ENCODE measurements at places on chromosomes 2 and 18.

DNA sequence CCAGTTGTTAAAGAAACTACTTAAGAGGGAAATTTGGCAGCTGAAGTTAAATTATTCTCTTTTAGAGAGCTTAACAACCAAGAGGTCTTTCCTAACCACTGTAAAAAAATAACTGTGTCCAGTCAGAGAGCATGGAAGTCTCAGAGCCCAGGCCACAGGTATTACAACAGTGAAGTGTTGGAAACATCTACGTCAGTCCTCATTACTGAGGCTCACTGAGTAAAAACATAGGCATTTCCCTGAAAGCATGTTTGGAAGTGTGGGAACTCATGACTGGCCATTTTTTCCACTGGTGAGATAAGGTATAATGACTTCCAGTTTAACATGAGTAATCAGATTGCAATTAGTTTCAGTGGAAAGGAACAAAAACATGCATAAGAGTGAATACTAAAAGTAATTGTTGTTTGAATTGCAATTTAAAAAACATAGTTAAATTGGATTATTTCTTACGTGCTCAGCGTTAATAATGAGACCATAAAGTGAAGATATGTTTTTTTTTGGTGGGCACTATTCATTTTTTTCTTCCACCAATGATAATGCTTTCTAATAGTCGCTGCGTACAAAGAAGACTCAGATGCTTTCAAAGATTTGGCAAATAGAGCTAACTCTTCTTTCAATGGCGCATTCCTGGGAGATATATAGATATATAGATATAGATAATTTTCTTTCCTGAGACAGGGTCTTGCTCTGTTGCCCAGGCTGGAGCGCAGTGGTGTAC is 60.8 kb downstream of the EFEMP1 start:
- DNase-seq: no peak

DNA sequence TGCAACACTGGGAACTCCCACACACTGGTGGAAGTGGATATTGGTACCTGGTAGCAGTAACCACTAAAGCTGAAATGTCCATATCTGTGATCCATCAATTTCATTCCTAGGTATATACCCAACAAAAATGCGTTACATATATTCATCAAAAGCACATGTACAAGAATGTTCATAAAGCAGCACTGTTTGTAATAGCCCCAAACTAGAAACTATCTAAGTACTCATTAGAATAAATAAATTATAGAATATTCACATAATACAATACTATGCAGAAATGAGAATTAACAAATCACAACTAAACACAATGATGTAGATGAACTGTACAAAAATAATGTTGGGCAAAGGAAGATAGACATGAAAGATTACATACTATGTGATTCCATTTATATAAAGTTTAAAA is 11.1 kb upstream of the TLK1 start:
- DNase-seq: no peak

DNA sequence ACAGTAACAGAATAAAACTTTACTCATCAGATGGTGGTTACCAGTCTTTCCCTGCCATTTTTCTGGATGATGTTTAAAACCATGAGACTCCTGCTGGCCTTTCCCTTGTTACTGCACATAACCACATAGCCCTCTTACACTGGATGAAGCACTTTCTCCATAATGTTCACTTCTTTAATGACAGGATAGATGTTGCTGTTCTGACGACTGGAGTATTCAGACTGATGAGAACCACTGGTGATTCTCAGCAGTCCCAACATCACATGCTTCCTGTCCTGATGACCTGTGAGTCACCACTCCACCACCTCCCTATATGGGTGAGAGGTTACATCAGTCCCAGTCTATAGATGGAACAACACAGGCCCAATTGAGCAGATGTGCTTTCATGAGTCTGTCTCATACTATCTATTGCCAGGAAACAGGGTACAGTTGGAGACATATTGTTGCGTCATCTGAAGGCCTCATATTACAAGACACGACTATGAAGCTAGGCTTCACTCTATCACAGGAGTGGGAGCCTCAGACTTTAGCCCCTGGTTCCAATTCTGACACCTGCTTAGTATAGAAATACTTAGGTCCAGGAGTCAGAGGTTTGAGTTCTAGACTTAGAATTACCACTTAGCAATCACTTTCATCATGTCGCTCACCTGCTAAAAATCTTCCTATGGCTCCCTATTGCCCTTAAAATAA is 145.7 kb upstream of the KLF7 start:
- DNase-seq: peak; percentile 14

- no peak for DNase-seq
Measured at GRCh38 chr2:237572742-237573101, 6.3 kb downstream of the PRLH start.

DNA sequence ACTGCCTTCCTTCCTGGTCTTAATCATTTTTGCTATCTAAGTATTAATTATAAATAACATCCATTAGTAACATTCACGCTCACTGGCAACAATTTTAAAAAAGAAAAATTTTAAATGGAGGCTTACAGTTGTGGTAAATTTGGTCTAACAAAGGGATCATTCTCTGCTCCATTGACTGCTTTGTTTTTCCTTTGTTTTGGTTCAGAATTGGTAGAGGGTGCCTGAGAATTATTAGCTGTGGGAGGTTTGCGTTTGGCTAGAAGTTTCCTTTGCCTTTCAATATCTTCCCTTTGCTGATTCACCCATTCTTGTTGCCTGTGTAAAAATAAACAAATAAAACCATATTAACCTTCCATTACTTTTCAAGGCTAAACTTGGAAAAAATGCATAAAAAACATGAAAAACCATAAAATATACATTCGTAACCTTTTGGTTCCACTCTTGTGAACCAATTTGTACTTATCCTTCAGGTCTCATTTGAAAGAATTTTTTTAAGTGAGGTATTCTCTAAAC is 114.6 kb downstream of the TLK1 start:
- DNase-seq: no peak

GRCh38 chr18:61019338-61020301 is 313.6 kb upstream of the CDH20 start:
- DNase-seq: no peak

DNA sequence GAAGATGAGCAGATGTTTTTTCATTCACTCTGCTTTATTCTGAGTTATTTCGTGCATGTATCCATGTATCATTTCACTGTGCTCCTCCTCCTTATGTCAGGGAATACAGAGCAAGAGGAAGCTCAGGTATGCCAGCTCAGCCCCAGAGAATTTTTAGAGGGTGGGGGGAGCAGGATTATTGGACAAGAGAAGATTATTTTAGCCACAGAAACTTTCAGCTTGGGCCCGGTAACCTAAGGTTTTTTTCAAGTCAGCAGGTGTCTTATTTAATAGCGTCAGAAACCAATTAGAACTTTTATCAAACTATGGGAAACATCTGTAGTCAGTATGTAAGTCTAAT is 232.9 kb upstream of the SIX3 start:
- DNase-seq: no peak

GRCh38 chr2:240139666-240140393 is 628 bp downstream of the OTOS start:
- DNase-seq: no peak

DNA sequence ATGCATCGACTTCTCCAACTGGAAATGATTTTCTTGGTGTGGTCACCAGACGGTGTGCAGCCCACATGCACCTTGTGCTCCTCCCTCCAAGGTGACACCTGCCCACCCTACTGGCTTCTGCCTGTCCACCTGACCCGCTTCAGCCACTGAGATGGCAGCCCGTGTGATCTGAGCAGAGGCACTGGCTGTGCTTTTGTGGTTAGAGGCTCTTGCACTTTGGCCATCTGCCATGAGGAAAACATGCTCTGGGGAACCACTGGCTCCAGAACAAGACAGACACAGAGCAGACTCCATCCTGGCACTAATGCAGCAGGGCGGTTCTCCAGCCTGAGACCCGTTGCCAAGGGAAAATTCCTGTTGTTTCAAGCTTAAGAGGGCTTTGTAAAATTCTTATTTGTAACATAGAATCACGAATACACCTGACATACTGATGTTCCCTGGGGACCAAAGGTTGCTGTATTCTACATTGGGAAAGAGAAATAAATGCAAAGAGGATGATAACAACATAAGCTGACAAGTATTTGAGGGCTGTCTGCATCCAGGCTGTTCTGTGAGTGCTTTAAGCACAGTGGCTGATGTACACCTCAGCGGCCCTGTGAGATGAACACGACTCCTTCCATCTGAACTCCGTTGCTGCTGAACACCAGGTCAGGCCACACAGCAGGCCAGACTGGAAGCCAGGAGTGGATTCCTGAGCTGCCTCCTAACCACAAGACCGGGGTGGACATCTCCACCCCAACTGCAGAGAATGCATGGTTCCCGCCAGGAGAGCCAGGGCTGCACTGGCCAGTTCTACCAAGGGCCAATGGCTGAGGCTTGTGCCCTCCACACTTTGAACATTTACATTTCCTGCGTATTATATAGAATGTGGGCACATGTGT is 820.4 kb downstream of the GALR1 start:
- DNase-seq: no peak

- DNase-seq: no peak
Measured at GRCh38 chr2:50607721-50608120, 424.2 kb downstream of the NRXN1 start.

GRCh38 chr2:222452422-222452950 is 28.1 kb downstream of the SGPP2 start:
- DNase-seq: no peak

DNA sequence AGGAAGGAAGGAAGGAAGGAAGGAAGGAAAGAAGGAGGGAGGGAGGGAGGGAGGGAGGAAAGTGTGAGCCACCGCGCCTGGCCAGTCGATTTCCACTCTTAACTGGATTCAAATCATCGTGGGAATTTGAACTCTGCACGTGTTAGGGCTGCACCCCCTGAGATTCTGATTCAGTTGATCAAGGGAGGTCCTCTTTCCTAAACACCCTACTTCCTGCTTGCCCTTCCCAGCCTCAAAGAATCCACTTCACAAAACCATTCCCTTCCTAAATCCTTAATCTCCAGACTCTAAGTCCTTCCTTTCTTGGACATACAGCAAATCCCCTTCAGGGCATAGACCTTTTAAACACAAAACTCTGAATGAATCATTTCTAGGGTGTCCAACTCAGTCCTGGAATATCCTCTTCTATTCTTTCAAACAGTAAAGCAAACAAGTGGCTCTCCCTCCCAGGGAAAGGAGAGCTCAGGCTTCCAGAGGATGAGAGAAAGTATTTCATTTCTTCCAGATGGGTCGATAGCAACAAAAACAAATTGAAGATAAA is 68.2 kb upstream of the MBOAT2 start:
- no peak for DNase-seq

Measured in K562 (cell line).